ENCODE measurements at places on chromosomes 3 and 15. TPM values are rescaled to one million over a fixed set of nuclear protein-coding genes. Genes with fewer than 3 reads are reported as not detected.

GRCh38 chr3:67699882-67700281, 45.5 kb upstream of the SUCLG2 start:
- no peak for DNase-seq

DNA sequence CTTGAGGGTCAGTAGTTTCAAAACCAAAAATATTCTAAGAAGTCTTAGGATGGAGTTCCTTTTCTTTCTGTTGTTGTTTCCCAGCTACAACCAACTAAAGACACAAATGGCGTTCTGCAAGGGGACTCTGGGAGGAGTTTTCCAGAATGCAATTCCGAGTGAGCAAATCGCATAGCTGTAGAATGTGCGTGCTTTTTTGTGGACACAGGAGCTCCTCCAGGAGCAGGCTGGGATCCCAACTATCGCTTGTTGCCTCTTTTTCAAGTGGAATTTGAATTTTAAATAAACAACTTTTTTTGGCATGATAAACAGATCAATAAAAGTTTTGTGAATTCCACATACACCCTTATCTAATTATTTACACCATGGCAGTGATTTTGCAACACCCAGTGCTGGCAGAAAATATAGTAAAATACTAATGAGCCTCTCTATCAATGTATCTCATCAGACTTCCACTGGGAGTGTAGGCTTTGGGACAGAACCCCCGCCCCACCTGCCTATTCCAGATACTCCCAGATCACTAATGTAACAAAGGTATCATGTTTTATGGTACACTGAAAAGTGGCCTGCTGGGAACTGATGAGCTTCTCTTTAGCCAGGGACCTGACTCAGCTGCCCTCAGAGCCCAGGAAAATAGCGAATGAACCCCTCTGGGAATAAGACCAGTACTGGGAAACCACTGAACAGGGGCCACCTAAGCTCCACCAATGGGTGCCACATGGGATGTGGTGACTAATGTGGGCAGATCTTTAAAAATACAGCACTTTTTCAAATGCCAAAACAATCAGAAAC, 66.4 kb downstream of the LMCD1 start:
- no peak for DNase-seq

DNA sequence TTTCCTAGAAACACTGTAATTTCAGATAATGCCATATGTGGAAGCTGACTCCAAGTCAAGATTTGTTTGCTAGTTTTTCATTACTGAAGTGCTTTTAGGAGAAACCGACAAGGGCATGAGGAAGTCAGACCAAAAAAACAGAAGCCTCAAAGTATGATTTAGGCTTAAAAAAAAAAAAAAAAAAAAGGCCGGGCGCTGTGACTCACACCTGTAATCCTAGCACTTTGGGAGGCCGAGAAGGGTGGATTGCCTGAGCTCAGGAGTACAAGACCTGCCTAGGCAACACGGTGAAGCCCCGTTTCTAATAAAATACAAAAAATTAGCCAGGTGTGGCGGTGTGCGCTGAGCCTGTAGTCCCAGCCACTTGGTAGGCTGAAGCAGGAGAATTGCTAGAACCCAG, 11.6 kb downstream of the RPL15 start:
- no peak for DNase-seq

GRCh38 chr3:41148901-41149300, 50.4 kb upstream of the CTNNB1 start:
- DNase-seq, result no peak

GRCh38 chr3:183635431-183636220, at the start of gene KLHL24:
KLHL24 (plus strand) TSS chr3:183635623; CDS start chr3:183650357, 14,734 bp downstream.
- DNase-seq, result peak; percentile 88

- DNase-seq, result no peak
These were observed 909.1 kb upstream of the ROBO1 start for GRCh38 chr3:80676866-80677265.

UQCRC1 gene
- 288 TPM for total RNA-seq
